ENCODE measurements at places on chromosomes 13 and 19.

DNA sequence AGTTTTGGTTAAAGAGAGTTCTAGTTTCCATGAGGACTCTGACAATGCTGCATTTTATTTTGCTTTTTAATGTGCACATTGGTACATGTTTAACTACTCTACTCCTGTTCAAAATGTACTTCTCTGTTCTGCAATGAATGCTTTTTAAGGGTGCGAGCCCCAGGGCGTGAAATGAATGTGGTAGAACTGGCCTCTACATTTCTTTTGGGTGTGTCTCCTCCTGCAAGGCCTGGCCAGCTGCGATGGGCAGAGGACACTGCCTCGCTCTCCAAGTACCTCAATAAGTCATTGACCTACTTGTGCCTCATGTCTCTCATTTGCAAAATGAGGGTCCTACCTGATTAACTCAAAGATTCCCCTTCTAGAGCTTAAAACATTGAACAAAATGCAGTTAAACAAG lies 6.7 kb downstream of the RGS9BP start:
- DNase-seq = no peak

DNA sequence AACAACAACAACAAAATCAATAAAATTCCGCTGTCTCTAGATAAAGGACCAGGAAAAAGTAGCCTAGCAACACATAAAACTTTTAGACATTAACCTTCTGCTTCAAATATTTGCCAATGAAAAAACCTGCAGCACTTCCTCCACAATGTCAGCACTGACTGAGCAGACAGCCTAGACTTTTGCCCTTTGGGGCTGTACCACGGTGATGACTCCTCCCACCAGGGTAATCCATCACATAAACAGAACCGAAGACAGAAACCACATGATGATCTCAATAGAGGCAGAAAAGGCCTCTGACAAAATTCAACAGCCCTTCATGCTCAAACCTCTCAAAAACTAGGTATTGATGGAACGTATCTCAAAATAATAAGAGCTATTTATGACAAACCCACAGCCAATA lies 30.2 kb upstream of the TRPC4 start:
- DNase-seq = no peak

GRCh38 chr13:21932996-21933395 lies 262.1 kb downstream of the FGF9 start:
- no peak for DNase-seq

DNA sequence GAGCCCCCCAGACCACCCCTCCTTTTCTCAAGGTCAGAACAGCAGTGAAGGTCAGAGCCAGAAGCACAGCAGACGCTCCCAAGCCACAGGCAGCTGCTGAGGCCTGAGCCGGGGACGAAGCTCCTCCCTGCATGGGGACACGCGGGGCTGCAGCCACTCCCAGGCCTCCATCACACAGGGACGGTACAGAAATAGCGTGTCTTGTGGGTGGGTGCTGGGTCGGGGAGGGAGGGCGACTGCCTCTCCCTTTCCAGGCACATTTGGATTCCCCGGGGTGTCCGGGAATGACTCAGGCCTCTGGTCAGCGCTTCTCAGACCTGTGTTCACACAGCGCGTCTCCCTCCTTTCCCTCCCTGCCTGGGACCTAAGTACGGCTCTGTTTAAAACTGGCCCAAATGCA lies 33.2 kb downstream of the RASA3 start:
- DNase-seq = no peak

GRCh38 chr19:52398081-52398441 lies 412 bp downstream of the ZNF528 start:
- DNase-seq = no peak

DNA sequence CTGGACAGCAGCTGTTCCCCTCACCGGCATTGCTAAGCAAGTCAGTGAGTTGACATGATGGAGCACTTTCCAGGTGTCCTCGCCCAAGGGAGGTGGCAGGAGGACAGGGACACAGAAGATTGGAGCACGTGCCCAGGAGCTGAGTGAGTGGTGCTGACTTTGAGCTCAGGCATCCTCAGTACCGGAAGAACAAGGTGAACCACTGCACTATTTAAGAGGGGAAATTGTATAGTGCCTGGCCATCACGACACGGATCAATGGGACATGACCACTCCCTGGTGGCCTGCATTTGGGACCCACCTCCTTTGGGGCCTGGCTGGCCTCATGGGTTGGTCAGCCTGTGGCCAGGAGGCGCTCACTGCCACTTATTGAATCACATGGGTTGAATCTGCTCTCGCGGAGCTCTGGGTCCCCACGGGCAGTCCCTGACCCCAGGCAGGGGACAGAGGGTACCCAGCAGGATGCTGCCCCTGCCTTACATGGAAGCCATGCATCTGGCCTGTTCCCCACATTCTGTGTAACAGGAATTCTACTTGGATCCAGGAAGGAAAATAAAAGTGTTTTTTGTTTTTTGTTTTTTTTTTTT lies 206.9 kb upstream of the ZNF536 start:
- DNase-seq = no peak

DNA sequence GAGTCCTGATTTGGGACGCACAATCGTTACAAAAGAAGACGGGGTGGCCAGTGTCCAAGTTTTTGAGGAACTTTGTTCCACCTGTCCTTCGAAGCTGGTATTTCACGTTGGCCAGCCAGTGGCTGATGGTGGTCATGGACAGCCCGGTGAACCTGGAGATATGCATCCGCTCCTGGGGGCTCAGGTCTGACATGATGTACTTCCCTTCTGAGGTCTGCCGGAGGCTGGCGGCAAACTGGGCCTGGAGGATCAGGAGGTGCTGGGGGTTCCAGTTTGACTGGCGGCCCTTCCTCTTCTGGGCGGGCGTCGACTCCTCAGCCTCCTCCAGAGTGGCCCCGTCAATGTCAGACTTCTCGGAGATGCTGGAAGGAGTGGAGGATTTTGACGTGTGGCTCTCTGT lies 72.4 kb downstream of the TSHZ3 start:
- DNase-seq = no peak

- DNase-seq = peak; percentile 34
Measured at GRCh38 chr13:72643311-72643989, 84.0 kb downstream of the MZT1 start.

GRCh38 chr13:41706152-41706551 lies 248.8 kb downstream of the RGCC start:
- no peak for DNase-seq

GRCh38 chr13:20049558-20050473 lies 91.3 kb downstream of the ZMYM2 start:
- no peak for DNase-seq

DNA sequence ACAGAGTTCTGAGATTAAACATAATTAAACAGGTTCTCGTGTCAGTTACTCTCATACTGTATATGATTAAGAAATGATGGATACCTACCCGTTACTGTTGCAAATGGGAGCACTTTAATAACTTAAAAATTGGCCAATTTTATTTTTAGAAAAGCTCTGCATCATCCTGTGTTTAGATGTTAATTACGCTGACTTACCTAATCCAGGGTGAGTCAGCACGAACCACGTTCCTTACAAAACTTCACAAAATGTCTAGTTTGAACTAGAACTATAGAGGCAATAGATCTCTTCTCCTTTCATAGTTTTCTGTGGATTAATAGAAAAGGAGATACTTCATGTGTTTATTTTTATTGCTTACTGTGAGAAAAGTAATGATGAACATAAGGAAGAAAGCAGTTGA lies 363.9 kb downstream of the MYO16 start:
- DNase-seq = no peak

GRCh38 chr19:19145684-19146608 lies 7.7 kb upstream of the TMEM161A start:
- peak; percentile 83 for DNase-seq

DNA sequence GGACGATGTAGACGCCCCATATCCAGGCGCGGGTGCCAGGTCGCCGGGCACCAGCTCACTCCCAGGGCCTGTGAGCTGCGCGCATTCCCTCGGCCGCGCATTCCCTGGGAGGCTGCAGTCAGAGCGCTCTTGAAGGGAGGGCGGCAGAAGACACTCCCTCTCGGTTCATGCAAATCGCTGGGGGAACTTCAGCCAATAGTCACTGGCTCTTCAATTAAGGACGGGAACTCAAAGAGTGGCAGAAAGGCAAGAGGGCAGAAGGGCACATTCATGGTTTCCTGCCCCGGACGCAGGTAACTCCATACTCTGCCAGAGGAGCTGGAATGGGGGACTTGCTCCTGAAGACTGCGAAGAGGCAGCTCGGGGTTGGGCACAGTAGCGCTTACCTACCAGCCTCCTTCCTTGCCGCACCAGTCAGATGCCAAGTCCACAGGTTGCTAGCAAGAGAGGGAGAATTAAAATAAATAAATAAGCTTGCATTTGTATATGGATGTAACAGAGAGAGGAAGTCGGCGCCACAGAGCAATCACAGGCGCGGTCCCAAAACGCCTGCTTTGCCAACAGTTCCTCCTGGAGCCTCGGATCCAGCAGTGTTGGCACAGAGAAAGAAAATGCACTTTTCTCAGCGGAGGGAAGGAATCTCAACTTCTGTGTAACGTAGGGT lies 459 bp downstream of the PCDH20 start:
- no peak for DNase-seq

- DNase-seq = peak; percentile 51
Measured at GRCh38 chr19:18441804-18442788, 4.2 kb upstream of the ISYNA1 start.

Measured in T-cell (primary cell).